ENCODE measurements at places on chromosomes 5 and 9. TPM values are rescaled to one million over a fixed set of nuclear protein-coding genes. Genes with fewer than 3 reads are reported as not detected.

The CEL gene
- not detected for total RNA-seq

The PLPPR1 gene
- 0.81 TPM for total RNA-seq

The FGF1 gene
- 5.4 TPM for total RNA-seq

The RGS7BP gene
- 0.49 TPM for total RNA-seq

The HSPB3 gene
- 17.4 TPM for total RNA-seq

The FAM169A gene
- total RNA-seq, result 0.95 TPM

GRCh38 chr5:107402434-107403227 is 268.1 kb downstream of the EFNA5 start:
- DNase-seq, result no peak

- no peak for DNase-seq
Measured at GRCh38 chr9:69431203-69431602, 106.2 kb downstream of the ENTREP1 start.

GRCh38 chr5:13913962-13914361 is 30.5 kb downstream of the DNAH5 start:
- no peak for DNase-seq

DNA sequence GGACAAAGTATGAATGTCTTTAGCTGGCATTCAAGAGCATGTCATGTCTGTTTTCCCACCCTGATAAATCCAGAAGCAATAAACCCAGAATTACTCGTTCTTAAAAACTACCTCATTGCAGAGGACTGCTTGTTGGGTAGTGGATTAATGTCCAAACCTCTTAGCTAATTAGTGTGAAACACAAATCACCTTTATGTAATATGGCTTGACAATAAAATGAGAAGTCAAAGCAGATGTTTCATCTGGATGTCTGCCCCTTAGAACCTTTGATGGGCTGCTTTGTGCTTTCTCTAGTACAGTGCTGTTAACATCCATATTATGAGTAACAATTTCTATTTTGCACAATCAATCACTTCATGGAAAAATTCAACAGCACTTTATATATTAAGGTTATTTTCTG is 149.1 kb upstream of the TUT7 start:
- DNase-seq, result no peak

- no peak for DNase-seq
Measured at GRCh38 chr5:129379406-129379805, 80.7 kb upstream of the ADAMTS19 start.

DNA sequence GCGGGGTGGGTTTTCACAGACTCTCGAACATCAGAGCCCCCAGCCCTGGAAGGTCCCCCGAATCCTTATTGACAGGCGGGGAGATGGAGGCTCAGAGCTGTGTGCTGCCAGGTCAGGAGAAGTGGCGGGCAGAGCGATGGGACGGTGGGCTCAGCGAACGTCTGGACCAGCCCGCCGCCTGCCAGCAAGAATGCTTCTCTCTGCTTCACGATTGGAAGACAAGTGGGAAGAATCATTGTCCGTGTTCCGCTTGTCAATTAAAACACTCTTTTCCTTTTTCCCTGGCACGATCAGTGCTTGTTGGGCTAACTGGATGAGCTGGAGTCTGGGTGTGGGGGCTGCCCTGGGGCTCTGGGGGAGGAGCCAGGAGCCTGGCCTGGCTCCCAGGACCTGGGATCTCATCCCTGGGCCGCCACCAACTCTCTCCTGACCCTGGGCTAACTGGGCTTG is 1.6 kb downstream of the COL5A1 start:
- no peak for DNase-seq

DNA sequence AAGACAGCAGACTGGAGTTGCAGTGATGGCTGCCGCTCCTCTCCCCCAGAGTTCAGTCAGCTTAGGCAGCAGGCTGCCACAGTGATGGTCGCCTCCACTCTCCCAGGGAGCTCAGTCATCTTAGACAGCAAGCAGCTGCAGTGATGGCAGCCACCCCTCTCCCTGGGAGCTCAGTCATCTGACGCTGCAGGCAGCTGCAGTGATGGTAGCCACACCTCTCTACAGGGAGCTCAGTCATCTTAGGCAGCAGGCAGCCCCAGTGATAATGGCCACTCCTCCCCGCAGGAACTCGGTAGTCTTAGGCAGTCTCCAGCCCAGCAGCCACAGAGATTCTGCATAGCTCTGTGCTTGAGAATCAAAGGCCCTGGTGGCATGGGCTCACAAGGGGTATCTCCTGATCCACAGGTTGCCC is 582.7 kb downstream of the DTWD2 start:
- no peak for DNase-seq

DNA sequence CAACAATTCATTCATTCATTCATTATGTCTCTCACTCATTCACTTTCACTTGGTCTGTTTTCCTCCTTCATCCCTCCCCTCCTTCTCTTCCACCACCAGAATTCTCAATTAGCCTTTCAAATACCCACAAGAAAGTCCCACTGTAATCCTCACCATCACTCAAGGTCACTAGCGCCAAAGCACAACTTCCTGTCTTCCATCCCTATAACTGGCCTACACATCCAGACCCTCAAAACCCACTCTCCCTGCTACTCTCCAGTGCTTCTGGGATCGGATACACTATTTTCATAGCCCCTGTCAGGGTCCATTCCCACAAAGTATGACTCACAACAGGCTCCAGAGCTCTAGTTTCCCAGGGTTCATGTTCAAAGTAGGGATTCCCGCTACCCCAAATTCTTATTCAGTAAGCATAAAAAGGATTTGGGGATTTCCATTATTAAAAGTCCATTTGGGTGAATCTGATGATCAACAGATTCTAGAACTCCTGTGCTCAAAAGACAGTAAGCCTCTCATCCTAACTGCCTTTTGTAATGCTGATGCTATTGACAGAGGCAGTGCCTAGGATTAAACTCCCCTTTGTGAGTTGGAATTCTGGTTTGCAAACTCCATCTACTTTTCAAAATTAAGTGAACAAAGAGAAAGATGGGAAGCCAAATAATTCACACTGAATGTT is 250.9 kb downstream of the SEMA5A start:
- DNase-seq, result no peak

DNA sequence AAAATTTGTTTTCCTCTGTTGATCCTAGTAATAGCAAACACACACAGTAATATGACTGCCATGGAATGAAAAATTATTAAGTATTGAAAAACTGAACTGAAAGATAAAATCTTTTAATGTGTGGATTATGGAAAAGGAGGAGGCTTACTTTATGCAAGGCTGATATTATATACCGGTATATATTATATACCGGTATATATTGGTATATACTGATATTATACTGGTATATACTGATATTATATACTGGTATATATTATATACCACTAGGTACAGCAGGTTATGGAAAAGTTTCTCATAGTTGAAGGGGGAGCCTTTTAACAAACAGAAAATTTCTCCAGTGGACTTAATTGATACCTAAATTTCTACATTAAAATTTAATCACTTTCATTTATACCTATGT is 181.4 kb downstream of the SH3GL2 start:
- DNase-seq, result no peak

- no peak for DNase-seq
Measured at GRCh38 chr9:20219437-20219836, 402.9 kb downstream of the MLLT3 start.

GRCh38 chr5:148794275-148794674 is 32.1 kb upstream of the ADRB2 start:
- DNase-seq, result no peak
